Smooth muscle cell of bladder (primary cell): ENCODE measurements at places on chromosomes 7 and 10. TPM values are rescaled to one million over a fixed set of nuclear protein-coding genes. Genes with fewer than 3 reads are reported as not detected.

TRIM74 gene
- 0.09 TPM in 1 of 2 replicates, not detected in the other for total RNA-seq

RNF133 gene
- 0.14 and 0.18 TPM in 2 replicates for total RNA-seq

PDE6C gene
- total RNA-seq, result not detected in 2 replicates

FFAR4 gene
- total RNA-seq, result not detected in 2 replicates
